Right lobe of liver (tissue), 6 donors: ENCODE measurements at places on chromosomes 5 and 9. TPM values are rescaled to one million over a fixed set of nuclear protein-coding genes. Genes with fewer than 3 reads are reported as not detected.

TAF11L10 gene
- not detected for total RNA-seq

GRCh38 chr5:458547-459353 is 15.8 kb downstream of the EXOC3 start:
- peak; percentile 16 for DNase-seq

- peak; percentile 46 for DNase-seq
Observed at GRCh38 chr5:64784451-64785025, 15.8 kb downstream of the CWC27 start.

- no peak for DNase-seq
Observed at GRCh38 chr5:103804711-103805110, 242.1 kb upstream of the NUDT12 start.
